ENCODE measurements at places on chromosomes 3 and 15.

DNA sequence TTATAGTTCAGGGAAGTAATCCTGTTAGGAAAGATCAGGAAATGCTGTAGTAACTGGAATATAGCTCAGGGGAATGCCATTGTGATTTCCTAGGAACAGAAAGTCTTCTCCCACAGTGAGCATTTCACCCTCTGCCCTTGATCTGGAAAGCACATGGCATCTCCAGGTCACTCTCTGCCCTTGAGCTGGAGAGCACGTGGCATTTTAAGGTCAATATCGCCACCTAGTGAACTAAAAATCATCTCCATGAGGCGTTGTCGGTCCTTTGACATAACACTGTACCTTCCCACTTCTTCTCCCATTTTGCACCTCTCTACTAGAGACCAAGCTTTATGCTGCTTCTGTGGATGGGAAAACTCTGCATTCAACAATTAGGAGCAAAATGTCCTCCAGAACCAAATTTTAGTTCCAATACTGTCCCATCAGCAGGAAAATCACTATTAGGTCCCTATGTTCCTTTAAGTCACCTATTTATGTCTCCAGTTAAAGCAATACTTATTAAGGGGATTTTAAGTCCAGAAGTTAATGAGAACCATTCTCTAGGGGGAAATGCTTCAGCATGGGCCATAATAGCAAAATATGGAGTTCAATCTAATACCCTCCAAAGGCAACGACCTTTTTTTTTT lies 54.7 kb upstream of the GK5 start:
- no peak for DNase-seq

GRCh38 chr3:42545284-42545900 lies 36.4 kb downstream of the SEC22C start:
- DNase-seq, result no peak

DNA sequence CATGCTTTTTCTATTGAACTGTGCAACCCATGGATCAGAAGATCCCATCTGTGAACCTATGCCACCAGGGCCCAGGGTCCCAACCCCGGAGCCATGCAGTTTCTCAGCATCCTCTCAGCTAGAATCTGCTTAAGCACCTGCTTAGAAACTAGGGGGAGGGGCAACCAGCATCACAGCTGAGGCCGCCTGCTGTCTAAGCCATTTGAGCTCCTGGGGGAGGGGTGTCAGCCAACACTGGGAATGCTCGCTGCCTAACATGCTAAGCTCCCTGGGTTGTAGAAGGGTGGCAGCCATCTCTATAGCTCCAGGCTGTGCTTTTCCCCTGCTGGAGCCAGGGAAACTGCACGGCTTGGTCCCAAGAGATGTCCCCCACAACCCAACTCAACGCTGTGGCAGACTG lies 322.8 kb downstream of the EDEM1 start:
- DNase-seq, result no peak

GRCh38 chr3:184352149-184352785 lies 9.1 kb downstream of the CLCN2 start:
- DNase-seq, result no peak

GRCh38 chr3:177887475-177887874 lies 648.8 kb upstream of the KCNMB2 start:
- DNase-seq, result no peak

- DNase-seq, result no peak
These were observed 1.2 kb downstream of the CCDC9B start for GRCh38 chr15:40339621-40339945.

DNA sequence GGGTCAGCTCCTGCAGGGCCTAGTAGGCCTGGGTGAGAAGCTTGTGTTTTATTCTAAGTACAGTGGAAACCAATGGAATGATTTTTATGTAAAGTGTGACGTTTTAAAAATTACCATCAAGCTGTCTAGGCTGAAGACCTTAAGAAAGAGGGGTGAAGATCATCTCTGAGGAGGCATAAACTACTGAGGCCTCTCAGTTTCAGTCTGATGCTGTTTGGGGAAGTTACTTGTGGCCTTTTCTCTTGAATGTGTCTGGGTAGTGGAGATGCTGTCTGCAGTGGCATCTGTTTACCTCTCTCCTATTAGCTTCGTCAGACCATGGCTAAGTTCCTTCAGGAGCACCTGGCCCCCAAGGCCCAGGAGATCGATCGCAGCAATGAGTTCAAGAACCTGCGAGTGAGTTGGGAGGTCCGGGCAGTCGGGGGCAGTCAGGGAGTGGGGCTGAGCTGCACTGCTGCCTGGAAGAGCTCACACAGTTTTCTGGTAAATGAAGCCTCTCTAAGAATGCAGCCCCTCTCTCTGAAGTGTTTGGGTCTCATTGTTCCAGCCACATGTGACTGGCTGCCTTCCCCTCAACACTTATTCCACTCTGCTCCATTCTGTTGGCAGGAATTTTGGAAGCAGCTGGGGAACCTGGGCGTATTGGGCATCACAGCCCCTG lies 1.9 kb downstream of the IVD start:
- DNase-seq, result no peak
